Spleen (tissue), 13 donors: ENCODE measurements at places on chromosomes 13 and 19. TPM values are rescaled to one million over a fixed set of nuclear protein-coding genes. Genes with fewer than 3 reads are reported as not detected.

The ADPRHL1 gene
- 0.68 TPM for polyA plus RNA-seq

- DNase-seq = no peak
Measured at GRCh38 chr19:29054886-29055675, 157.9 kb downstream of the UQCRFS1 start.

DNA sequence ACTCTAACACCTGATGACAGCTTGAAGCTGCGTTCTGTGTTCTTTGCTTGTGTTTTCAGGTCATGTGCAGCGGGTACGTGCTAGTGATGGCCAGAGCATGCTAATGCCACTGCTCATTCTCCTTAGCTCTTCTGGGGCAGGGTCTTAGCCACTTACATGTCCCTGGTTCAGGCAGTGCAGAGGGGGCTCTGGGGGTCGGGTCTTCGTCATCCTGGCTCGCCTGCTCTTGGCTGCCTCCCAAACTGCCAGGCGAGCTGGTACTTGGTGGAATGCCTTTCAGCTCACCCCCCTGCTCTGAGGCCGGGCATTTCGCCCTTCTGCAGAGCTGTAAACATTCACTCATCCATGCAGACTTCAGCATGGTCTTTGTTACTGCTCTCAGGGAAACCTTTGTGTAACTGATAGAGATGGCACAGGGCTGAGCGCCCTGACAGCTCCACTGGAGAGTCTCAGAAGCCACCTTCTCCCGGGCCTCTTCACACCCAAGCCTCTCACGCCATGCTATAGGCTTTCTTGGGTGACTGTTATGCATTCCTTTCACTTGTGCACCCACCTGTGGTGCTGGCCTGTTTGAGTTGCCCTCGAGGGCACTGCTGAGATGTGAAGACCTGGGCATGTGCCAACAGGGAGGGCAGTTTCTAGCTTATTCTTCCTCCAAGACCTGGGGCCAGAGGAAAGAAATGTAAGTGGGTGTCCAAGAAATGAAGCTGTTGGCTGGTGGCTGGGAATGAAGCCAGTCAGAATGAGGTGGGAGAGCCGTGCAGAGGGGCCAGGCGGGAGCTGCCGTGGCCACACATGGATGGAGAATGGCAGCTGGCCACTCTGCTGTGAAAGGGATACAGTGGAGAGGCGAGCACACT lies 24.4 kb downstream of the FAM124A start:
- DNase-seq = no peak

The CEACAM7 gene
- polyA plus RNA-seq = not detected

DNA sequence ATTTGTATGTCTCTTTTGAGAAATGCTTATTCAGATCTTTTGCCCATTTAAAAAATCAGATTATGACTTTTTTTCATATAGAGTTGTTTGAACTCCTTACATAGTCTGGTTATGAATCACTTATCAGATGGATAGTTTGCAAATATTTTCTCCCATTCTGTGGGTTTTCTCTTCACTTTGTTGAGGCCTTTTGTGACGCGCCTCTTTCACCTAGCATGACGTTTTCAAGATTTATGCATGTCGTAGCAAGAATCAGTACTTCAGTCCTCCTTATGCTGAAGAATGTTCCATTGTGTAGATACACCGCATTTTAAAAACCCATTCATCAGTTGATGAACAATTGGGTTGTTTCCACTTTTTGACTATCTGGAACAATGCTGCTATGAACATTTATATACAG lies 13.4 kb downstream of the PABPC3 start:
- no peak for DNase-seq

The ATP1A3 gene
- polyA plus RNA-seq = 0.83 TPM

- no peak for DNase-seq
Measured at GRCh38 chr13:39528661-39528980, 74.4 kb downstream of the LHFPL6 start.

GRCh38 chr19:49712397-49712859 lies 21.5 kb downstream of the CPT1C start:
- no peak for DNase-seq

The KIRREL2 gene
- polyA plus RNA-seq = 0.27 TPM

GRCh38 chr13:112712451-112713207 lies 22.8 kb downstream of the ATP11A start:
- DNase-seq = peak; percentile 65

DNA sequence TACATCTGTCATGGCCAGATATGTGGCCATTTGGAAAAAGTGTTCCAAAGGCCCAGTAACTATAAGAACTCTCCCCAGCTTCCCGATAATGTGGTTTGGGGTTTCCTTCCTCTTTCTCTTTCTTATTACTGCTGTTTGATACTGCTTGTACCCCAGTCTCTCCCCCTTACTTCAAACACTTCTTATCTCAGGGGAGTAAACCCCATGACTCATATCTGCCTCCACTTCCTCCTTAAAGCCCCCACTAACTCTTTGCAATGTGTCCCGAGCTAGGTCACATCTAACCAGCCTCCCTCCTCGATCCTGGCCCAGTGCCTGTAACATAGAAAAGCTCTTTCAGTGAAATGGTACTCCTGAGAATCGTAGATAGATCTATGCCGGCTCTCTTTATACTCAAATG lies 82.4 kb upstream of the STARD13 start:
- no peak for DNase-seq

DNA sequence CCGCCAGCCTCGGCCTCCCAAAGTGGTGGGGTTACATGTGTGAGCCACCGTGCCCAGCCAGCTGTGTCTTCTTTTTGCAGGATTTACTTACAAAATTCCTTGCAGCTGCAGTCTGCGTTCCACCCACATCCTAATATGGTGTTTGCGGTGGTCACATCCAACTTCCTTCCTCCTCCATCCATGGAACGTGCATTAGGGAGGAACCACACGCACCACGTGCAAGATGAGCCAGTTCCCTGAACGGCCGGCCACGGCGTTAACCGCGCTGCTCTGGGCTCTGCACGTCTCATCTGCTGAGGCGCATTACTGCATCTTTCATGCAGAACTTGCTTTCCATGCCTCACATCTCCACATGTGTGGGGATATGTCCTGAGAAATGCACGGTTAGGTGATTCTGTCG lies 13.0 kb upstream of the SIGLEC11 start:
- no peak for DNase-seq

The CAMSAP3 gene
- polyA plus RNA-seq = 0.76 TPM

The PLVAP gene
- 26.6 TPM for polyA plus RNA-seq

DNA sequence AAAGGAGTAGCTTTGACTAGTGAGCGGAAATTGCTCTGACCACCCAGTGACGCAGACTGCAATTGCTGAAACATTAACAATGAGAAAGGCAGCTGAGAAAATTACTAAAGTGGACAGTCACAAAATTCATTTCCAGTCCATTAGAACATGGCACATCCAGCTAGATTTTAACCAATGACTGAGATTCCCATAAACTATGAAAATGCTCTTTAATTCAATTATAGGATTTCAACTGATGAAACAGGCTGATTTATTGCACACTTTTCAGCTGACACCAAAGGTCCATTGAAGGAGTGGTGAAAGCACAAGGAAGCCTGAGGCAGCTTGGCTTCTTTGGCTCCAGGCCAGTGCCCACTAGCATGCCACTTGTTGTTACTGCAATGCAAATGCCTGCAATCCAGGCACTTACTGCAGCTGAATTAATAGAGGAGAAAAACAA lies 933.4 kb downstream of the SLITRK6 start:
- DNase-seq = no peak

The COL5A3 gene
- 1.0 TPM for polyA plus RNA-seq

GRCh38 chr19:33390908-33391630 lies 17.6 kb downstream of the CEBPG start:
- DNase-seq = no peak

DNA sequence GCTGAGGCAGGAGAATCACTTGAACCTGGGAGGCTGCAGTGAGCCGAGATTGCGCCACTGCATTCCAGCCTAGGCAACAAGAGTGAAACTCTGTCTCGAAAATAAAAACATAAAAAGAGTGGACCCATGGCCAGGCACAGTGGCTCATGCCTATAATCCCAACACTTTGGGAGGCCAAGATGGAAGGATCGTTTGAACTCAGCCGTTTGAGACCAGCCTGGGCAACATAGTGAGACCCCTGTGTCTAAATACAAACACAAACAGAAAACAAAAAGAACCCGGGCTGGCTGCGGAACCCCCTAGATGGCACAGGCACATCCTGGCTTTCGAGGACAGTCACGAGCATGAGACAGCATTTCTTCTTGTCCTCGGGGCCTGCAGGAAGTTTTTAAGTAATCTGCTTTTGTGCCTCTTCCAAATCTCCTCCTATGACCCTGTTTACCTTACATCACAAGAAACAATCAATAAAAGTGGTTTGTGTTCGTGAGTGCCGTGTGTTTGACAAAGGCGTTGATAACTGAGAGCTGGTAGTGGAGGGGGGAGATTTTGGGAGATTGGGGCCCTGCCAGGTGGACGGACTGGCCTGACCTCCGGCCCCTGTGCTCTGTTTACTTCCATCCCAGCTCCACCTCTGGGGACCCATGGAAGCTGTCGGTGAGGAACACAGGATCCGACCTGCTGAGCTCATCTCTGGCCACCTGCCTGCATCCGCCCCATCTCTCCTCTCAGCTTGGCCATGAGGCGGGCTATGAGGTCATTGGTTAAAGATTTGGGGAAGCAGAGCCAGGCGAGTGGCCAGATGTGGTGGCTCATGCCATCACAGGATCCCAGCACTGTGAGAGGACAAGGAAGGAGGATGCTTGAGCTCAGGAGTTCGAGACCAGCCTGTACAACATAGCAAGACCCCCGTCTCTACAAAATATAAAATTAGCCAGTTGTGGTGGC lies 5.9 kb upstream of the GDF15 start:
- peak; percentile 82 for DNase-seq

The HCN2 gene
- 0.09 TPM for polyA plus RNA-seq

DNA sequence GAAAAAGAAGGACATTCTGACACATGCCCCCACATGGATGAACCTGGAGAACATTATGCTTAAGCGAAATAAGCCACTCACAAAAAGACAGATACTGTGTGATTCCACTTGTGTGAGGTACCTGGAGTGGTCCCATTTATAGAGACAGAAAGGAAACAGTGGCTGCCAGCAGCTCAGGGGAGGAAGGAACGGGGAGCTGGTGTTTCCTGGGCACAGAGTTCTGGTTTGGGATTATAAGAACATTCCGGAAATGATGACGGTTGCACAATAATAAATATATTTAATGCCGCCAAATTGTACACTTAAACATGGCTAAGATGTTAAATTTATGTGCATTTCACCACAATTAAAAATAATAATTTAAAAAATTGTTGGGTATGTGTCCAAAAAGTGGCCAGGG lies 33.0 kb downstream of the SERP2 start:
- DNase-seq = no peak

GRCh38 chr13:78430166-78430791 lies 173.1 kb downstream of the POU4F1 start:
- DNase-seq = no peak

- DNase-seq = no peak
Measured at GRCh38 chr13:32255724-32256109, 59.4 kb downstream of the ZAR1L start.

The LILRB1 gene
- polyA plus RNA-seq = 56.4 TPM
